ENCODE measurements at places on chromosomes 12 and 14. TPM values are rescaled to one million over a fixed set of nuclear protein-coding genes. Genes with fewer than 3 reads are reported as not detected.

The CDCA4 gene
- 23.3 TPM for total RNA-seq

The MYF6 gene
- 0.13 TPM for total RNA-seq

The FAM181A gene
- not detected for total RNA-seq

The MMP17 gene
- 3.3 TPM for total RNA-seq

The TNS2 gene
- total RNA-seq, result 19.6 TPM

The PACS2 gene
- total RNA-seq, result 105 TPM

The ACSM4 gene
- not detected for total RNA-seq

The IAPP gene
- total RNA-seq, result not detected

The KLHL33 gene
- 0.25 TPM for total RNA-seq

The PIWIL1 gene
- not detected for total RNA-seq

The CCDC197 gene
- not detected for total RNA-seq

The DEPDC4 gene
- total RNA-seq, result not detected

The STYX gene
- 10.3 TPM for total RNA-seq

The TAS2R30 gene
- total RNA-seq, result 0.63 TPM
